ENCODE measurements at places on chromosomes 11 and 22.

GRCh38 chr11:103619480-103619879, 417.0 kb upstream of the DDI1 start:
- DNase-seq, result no peak

DNA sequence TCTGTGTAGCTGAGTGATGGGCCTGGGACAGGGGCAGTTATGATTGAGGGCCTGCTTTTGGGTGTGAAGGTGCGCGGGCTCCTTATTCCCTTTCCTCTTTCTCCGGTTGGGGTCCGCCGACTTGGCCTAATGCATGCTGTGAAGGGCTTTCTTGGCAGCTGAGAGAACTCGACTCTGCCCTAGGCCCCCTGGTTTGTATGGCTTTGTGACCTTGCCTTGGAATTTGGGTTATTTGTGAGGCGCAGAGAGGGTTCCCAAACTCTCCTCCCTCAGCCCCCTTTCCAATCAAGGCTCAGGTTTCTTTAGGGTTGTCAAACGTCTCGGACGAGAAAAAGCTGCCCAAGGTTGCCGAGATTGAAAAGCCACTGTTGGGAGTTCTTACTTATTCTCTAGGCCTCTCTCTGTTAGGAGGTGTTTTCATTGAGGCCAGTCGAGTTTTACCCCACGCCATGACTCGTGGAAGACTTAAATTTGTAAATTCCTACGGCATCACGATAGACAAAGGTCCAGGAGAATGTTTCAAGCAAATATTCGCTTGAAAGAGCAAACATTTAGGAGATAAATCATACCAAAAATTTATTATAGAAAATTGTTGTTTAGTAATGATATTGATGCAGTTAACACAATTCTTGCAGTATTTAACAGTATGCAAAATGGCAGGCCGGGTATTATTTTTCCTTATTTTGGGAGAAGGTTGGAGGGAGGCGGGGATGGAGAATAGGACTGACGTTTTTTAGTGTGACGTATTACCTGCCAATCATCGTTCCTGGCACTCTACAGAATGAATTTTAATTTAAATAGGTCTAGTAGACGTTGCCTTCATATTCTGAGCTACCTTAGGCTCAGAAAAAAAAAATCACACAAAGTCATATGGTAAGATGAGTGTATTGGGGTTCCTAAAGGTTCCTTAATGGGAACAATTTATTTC, 689 bp downstream of the PDHX start:
- DNase-seq, result no peak

- DNase-seq, result no peak
Measured at GRCh38 chr22:43587574-43587973, 175.8 kb downstream of the MPPED1 start.

DNA sequence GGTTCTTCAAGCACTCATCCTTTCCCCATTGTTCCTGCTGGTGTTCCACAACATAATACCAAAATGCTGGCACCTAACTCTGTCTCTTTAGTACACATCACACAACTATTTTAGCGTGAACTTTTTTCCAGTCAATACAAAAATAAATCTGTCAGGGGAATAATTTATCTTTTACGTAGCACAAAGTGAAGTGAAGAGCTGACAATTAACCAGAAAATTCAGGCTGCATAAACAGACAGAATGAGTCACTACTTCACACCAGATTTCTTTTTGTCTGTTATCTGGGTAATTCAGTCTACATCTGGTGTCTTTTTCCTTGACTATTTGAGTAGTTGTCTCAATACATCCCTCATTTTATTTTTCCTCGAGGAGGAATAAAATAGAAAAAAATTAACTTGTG, 7.9 kb upstream of the ETS1 start:
- DNase-seq, result peak; percentile 82

GRCh38 chr22:50399751-50400331, 56.7 kb downstream of the PPP6R2 start:
- DNase-seq, result no peak
